ENCODE measurements at places on chromosomes 5 and 9.

- no peak overlapping the region for H3K27ac ChIP-seq
- no peaks in the 10 kb centered on the region for H3K27me3 ChIP-seq
- H3K36me3 ChIP-seq = no peaks in the 10 kb centered on the region
- no peak for DNase-seq
Observed at GRCh38 chr5:57358796-57359592, 123.6 kb downstream of the ACTBL2 start.

DNA sequence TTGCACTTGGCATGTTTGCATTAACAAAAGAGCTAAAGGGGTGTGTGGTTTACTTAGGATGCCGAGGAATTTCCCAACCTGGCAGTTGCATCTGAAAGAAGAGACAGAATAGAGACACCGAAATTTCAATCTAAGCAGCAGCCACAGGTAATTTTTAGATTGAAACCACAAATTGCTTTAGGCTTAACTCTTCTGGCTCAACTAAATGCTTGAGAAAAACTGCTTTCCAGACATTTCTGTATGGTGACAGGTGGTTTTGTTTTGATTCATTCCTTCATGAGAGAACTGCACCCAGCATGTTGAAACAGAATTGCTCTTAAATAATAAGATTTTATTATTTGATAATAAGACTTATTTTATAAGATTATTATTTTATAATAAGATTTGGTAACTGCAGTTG lies 21.5 kb downstream of the SECISBP2 start:
- peaks cover 47% of the 10 kb centered on the region for H3K36me3 ChIP-seq
- H3K27me3 ChIP-seq = no peaks in the 10 kb centered on the region
- DNase-seq = no peak
- H3K4me3 ChIP-seq = no peak overlapping the region

- no peak overlapping the region for H3K27ac ChIP-seq
- H3K4me3 ChIP-seq = no peak overlapping the region
- peaks cover 7% of the 10 kb centered on the region for H3K27me3 ChIP-seq
- DNase-seq = no peak
- H3K4me1 ChIP-seq = no peaks in the 10 kb centered on the region
- no peaks in the 10 kb centered on the region for H3K36me3 ChIP-seq
Observed at GRCh38 chr5:62742207-62742606, 163.6 kb downstream of the LRRC70 start.

- H3K27ac ChIP-seq = no peak overlapping the region
- H3K4me3 ChIP-seq = no peak overlapping the region
- peaks cover 10% of the 10 kb centered on the region for H3K4me1 ChIP-seq
- no peak for DNase-seq
- H3K27me3 ChIP-seq = peaks cover 8% of the 10 kb centered on the region
Observed at GRCh38 chr9:99199938-99200539, 21.7 kb downstream of the ALG2 start.

DNA sequence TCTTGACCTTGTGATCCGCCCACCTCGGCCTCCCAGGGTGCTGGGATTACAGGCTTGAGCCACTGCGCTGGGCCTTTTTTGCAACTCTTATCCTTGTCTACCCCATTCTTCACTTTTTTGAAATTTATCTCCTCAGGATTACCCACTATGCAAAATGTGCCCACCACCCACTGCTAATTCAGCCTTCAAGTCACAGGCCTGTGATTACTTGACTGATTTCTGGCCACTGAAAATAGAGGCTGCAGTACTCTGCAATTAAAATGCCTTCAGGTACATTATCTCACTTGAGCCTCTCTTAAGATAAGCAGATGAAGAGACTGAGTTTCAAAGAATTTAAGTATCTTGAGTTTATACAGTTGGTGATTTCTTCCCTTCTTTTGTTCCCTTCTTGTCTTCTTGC lies 112.4 kb upstream of the SPATA31D4 start:
- DNase-seq = no peak
- H3K4me1 ChIP-seq = peaks cover 11% of the 10 kb centered on the region
- H3K27ac ChIP-seq = no peak overlapping the region
- H3K36me3 ChIP-seq = no peaks in the 10 kb centered on the region
